ENCODE measurements at places on chromosomes 4 and X. TPM values are rescaled to one million over a fixed set of nuclear protein-coding genes. Genes with fewer than 3 reads are reported as not detected.
A peak's percentile ranks its signal among the peaks of the same experiment; 100 is the strongest.

SLC49A3 gene
- 26.0 TPM for total RNA-seq

AADAT gene
- 13.5 TPM for total RNA-seq

KLHL8 gene
- 4.9 TPM for total RNA-seq

BRS3 gene
- not detected for total RNA-seq

WAS gene
- 9.1 TPM for total RNA-seq

GRCh38 chr4:18568600-18568999, 547.0 kb upstream of the LCORL start:
- no peak overlapping the region for H3K27ac ChIP-seq
- DNase-seq: no peak
- no peak overlapping the region for H3K4me3 ChIP-seq
- no peaks in the 10 kb centered on the region for H3K36me3 ChIP-seq
- no peaks in the 10 kb centered on the region for H3K4me1 ChIP-seq

GRCh38 chrX:79117078-79117477, 27.4 kb upstream of the GPR174 start:
- H3K27ac ChIP-seq: no peak overlapping the region
- H3K27me3 ChIP-seq: no peaks in the 10 kb centered on the region
- H3K36me3 ChIP-seq: no peaks in the 10 kb centered on the region
- H3K4me1 ChIP-seq: no peaks in the 10 kb centered on the region
- H3K4me3 ChIP-seq: no peak overlapping the region

GRCh38 chr4:87500092-87500462, 29.1 kb downstream of the SPARCL1 start:
- no peak overlapping the region for H3K4me3 ChIP-seq
- no peak for DNase-seq
- H3K27me3 ChIP-seq: no peaks in the 10 kb centered on the region
- H3K27ac ChIP-seq: no peak overlapping the region

- peak overlapping the region; percentile 37 for H3K4me3 ChIP-seq
- H3K36me3 ChIP-seq: no peaks in the 10 kb centered on the region
- peaks cover 20% of the 10 kb centered on the region for H3K4me1 ChIP-seq
- peak overlapping the region; percentile 45 for H3K27ac ChIP-seq
- no peak for DNase-seq
- no peaks in the 10 kb centered on the region for H3K27me3 ChIP-seq
These were observed 88.6 kb upstream of the MAML3 start for GRCh38 chr4:140242357-140243277.

DNA sequence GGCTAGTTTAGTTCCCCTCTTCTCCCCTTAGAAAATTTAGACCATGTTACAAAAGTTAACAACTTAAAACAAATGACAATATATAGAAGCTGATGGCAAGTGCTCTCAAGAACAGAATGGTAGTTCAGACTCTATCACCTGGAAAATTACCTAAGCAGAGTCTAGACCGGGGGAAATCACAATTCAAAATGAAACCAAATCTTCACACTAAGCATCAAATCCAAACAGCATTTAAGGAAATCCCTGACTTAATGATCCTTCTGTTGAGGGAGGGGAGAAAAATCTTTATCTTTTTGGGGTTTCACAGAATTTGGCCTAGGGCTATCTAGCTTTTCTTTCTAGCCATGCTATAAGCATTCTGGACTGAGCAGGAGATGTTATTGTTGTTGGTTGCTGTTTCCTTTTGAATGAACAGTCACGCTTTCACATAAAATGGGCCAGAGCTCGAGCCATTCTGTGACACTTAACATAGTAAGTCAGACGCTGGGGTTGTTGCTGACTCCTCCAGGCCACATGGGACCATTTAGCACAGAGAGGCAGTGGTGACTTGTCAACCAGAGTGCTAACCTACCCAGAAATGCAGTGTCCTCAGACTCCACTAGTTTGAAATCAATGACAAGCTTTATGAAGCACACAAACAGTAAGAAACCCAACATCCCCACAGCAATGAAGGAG, 16.0 kb upstream of the LSM6 start:
- H3K27me3 ChIP-seq: no peaks in the 10 kb centered on the region
- no peak overlapping the region for H3K27ac ChIP-seq
- no peaks in the 10 kb centered on the region for H3K36me3 ChIP-seq
- H3K4me1 ChIP-seq: no peaks in the 10 kb centered on the region
- H3K4me3 ChIP-seq: no peak overlapping the region

DNA sequence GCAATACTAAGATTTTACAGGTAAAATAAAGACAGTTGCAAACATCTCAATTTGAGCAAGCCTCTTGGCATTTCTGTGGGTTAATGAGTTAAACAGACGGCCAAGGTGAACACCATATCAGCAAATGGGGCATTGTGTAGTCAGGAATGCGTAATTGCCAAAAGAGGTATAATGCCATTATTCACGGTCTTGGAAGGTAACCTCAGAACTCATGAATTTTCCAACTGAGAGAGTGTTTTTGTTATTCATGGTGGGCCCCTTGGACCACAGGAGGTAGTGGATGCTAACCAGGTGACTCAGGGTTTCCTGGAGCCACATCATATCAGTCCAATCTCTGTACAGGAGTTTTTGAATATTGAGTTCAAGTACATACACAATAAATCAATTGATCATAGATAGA, 368.0 kb upstream of the TECRL start:
- H3K27me3 ChIP-seq: no peaks in the 10 kb centered on the region
- no peak for DNase-seq
- no peaks in the 10 kb centered on the region for H3K36me3 ChIP-seq
- H3K4me3 ChIP-seq: no peak overlapping the region
- H3K27ac ChIP-seq: no peak overlapping the region

- H3K4me1 ChIP-seq: peaks cover 20% of the 10 kb centered on the region
- peak overlapping the region; percentile 98 for H3K27ac ChIP-seq
- H3K36me3 ChIP-seq: no peaks in the 10 kb centered on the region
- H3K27me3 ChIP-seq: no peaks in the 10 kb centered on the region
- no peak for DNase-seq
These were observed 44.7 kb downstream of the PRPS1 start for GRCh38 chrX:107672955-107673378.

- no peak overlapping the region for H3K27ac ChIP-seq
- no peaks in the 10 kb centered on the region for H3K4me1 ChIP-seq
- no peaks in the 10 kb centered on the region for H3K27me3 ChIP-seq
- no peak overlapping the region for H3K4me3 ChIP-seq
- H3K36me3 ChIP-seq: no peaks in the 10 kb centered on the region
These were observed 660.3 kb upstream of the PITX2 start for GRCh38 chr4:111283066-111283677.

GRCh38 chr4:86398187-86398586, 38.3 kb upstream of the MAPK10 start:
- no peaks in the 10 kb centered on the region for H3K36me3 ChIP-seq
- H3K4me1 ChIP-seq: no peaks in the 10 kb centered on the region
- H3K27me3 ChIP-seq: no peaks in the 10 kb centered on the region
- no peak overlapping the region for H3K27ac ChIP-seq

DNA sequence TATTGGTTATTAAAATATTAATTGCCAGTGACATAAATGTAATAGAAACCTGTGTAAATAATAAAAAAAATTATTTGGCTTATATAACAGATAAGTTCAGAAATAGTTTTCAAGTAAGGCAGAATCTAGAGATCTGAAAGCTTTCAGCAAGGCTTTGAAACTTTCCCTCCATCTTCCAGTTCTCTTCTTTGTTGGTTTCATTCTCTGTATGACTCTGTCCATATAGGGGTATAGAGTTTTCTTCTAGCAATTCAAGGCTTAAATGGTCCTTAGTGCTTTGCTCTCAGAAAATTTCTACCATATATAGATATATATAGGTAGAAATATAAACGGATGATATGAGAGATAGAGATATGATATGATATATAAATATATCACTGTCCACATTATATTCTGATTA, 160.5 kb upstream of the GABRA2 start:
- H3K27ac ChIP-seq: no peak overlapping the region
- no peak overlapping the region for H3K4me3 ChIP-seq
- H3K36me3 ChIP-seq: no peaks in the 10 kb centered on the region

DNA sequence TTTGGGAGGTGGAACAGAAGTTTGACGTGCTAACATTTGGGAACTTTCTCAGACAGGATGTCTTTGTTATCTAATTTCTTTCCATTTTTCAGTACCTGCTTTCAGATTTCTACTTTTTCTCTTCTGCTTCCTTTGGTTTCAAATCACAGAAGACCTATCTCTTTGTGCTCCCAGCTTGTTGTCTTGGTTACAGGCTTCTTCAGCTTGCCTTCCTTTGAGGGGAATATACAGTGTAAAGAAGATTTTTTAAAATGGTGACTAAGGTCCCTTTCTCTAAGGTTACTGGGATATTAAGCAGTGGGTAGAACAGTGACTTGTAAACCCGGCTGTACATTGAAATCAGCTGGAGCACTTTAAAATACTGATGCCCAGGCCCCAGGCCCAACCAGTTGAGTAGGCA, 48.0 kb downstream of the TMEM164 start:
- no peaks in the 10 kb centered on the region for H3K27me3 ChIP-seq
- no peak overlapping the region for H3K4me3 ChIP-seq
- H3K4me1 ChIP-seq: no peaks in the 10 kb centered on the region
- no peaks in the 10 kb centered on the region for H3K36me3 ChIP-seq

DNA sequence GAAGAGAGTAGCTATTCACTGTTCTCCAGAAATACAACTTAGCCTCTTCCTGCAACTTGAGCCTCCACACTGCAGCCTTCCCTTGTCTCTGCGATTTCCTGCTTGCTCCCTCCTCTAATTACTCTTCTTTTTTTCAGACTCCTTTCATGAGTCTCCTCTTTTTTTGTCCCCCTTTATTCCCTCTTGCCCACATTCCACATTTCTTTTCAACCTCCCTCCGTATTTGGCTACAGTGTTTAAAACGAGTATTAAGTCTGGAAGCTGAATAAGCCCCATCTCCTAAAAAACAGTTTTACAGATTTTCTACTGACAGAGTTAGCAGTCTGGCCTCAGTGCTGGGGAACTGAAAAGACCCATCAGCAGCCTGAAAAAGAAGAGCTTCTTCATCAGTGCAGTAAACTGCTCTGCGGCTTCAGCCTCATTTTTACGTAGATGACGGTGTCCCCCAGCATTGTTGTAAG, 141.5 kb downstream of the TENM3 start:
- H3K27me3 ChIP-seq: no peaks in the 10 kb centered on the region
- no peak for DNase-seq
- no peaks in the 10 kb centered on the region for H3K36me3 ChIP-seq
- H3K27ac ChIP-seq: no peak overlapping the region

DNA sequence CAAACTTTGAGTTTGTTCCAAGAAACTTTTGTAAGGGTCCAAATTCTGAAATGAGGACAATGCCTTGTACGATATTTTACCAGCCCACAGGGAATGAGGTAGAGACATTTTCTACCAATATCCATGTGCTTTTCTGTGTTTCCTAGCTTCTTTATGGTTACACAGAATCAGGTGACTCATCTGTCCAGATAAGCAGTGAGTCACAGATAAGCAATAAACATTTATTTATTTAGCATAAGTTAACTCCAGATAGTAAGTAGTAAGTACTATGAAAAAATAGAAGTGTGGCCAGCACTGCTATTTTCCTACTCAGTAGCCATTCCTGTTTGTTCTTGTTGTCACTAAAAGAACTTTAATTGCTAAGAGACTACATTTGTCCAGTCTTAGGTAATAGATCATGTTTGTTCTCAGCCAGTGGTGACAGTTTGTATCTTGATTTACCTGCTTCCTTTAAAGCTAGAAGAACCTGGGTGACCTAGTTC, 7.4 kb downstream of the AFF1 start:
- H3K4me1 ChIP-seq: peaks cover 52% of the 10 kb centered on the region
- no peak overlapping the region for H3K27ac ChIP-seq
- no peaks in the 10 kb centered on the region for H3K36me3 ChIP-seq
- H3K4me3 ChIP-seq: no peak overlapping the region

DNA sequence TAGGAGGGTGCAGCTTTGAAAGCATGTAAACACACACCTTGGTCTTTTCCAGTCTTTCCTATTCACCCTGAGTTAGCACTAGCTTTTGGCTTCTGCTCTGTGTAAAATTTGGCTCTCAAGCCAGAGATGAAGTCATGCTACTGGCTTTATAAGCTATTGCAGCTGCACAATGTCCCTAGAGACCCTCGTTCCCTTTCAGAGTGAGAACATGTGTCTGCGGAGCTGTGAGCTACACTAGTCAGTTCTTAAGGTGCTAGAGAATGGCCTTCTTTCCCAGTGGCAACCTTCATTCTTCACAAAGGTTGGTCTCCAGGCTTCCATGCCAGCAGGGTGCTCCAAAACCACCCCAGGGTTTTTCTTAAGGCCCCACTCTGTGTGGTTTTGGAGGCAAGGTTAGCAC, 199.1 kb downstream of the SPATA18 start:
- H3K27me3 ChIP-seq: no peaks in the 10 kb centered on the region
- peaks cover 31% of the 10 kb centered on the region for H3K4me1 ChIP-seq
- H3K27ac ChIP-seq: no peak overlapping the region
- peak; percentile 61 for DNase-seq
- H3K36me3 ChIP-seq: no peaks in the 10 kb centered on the region
- no peak overlapping the region for H3K4me3 ChIP-seq

- H3K4me3 ChIP-seq: no peak overlapping the region
- H3K27me3 ChIP-seq: no peaks in the 10 kb centered on the region
- no peaks in the 10 kb centered on the region for H3K36me3 ChIP-seq
- DNase-seq: no peak
- no peaks in the 10 kb centered on the region for H3K4me1 ChIP-seq
These were observed 854.3 kb downstream of the C4orf33 start for GRCh38 chr4:129950217-129950616.

DNA sequence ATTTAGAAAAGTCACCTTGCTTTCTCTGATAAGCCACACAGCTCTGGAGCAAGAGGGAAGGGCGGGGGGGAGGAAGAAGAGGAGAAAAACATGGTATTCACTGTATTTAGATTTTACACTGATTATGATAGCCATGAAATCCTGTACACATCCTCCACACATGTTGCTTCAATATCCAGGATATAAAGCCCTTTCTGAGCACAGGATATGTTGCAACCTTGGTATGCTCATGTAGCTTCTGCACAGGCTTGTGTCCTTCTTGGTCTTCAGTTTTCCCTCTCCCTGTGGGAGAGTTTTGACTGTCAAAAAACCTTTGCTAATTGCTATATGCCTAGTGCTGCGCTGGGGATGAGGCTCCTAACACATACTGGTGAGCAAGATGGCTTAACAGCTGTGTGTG, 61.9 kb upstream of the DAPP1 start:
- no peaks in the 10 kb centered on the region for H3K27me3 ChIP-seq
- no peak overlapping the region for H3K27ac ChIP-seq
- no peaks in the 10 kb centered on the region for H3K36me3 ChIP-seq
- DNase-seq: no peak

- no peak overlapping the region for H3K4me3 ChIP-seq
- H3K27ac ChIP-seq: no peak overlapping the region
- no peaks in the 10 kb centered on the region for H3K4me1 ChIP-seq
- DNase-seq: no peak
- no peaks in the 10 kb centered on the region for H3K36me3 ChIP-seq
These were observed 82.1 kb downstream of the GUCY2F start for GRCh38 chrX:109399831-109400230.

- peak; percentile 17 for DNase-seq
- H3K27me3 ChIP-seq: no peaks in the 10 kb centered on the region
- H3K4me3 ChIP-seq: peak within 1 kb of the TSS; percentile 86
- H3K27ac ChIP-seq: no peak within 1 kb of the TSS
- H3K4me1 ChIP-seq: peaks cover 8% of the 10 kb centered on the region
These were observed at the start of gene CCSER1 for GRCh38 chr4:90127223-90127705. Gene CCSER1 (plus strand): TSS chr4:90127394.

- no peak overlapping the region for H3K4me3 ChIP-seq
- no peaks in the 10 kb centered on the region for H3K36me3 ChIP-seq
- no peak overlapping the region for H3K27ac ChIP-seq
- H3K27me3 ChIP-seq: no peaks in the 10 kb centered on the region
- H3K4me1 ChIP-seq: peaks cover 18% of the 10 kb centered on the region
These were observed 231.5 kb downstream of the MAML3 start for GRCh38 chr4:139922406-139923024.

- no peaks in the 10 kb centered on the region for H3K4me1 ChIP-seq
- no peak overlapping the region for H3K27ac ChIP-seq
- H3K36me3 ChIP-seq: no peaks in the 10 kb centered on the region
- H3K4me3 ChIP-seq: no peak overlapping the region
These were observed 24.4 kb upstream of the ZNF718 start for GRCh38 chr4:99863-100262.
